HAP-1 (cell line): ENCODE measurements at places on chromosomes 5 and 9.
A peak's percentile ranks its signal among the peaks of the same experiment; 100 is the strongest.

DNA sequence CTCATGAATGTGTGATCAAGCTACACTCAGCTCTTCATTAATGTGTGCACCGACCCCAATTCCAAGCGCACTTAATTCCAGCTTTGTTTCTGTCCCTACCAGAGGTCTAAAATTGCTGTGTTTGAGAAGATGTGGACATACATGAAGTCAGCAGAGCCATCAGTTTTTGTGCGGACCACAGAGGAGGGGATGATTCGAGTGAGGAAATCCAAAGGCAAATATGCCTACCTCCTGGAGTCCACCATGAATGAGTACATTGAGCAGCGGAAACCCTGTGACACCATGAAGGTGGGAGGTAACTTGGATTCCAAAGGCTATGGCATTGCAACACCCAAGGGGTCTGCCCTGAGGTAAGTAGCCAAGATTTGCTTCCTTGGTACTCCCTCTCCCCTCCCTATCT, 268.6 kb downstream of the FAM114A2 start:
- no peak for DNase-seq

GRCh38 chr9:15612962-15613361, 60.1 kb downstream of the CCDC171 start:
- no peak for DNase-seq

- DNase-seq: no peak
These were observed 125.0 kb downstream of the LHFPL2 start for GRCh38 chr5:78523314-78524193.

- DNase-seq: no peak
These were observed 59.3 kb upstream of the MYO10 start for GRCh38 chr5:16995372-16995771.

DNA sequence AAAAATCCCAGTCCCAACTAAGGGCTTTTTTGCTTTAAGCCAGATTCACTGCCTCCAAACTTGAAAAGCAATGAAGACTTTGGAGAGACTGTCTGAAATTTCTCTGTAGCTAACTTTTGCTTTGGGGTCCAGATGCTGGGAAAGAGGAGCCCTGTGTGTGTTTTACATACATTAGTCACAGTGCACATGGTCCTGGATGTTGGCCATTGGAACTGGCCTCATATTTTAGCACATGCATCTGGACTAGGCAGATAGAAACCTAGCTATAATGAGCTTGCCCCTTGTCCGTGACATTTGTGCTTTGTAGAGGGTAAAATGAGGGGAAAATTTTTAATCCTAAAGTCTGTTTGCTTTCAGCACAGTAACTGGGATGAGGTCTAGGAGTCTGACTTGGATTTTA, 421.7 kb downstream of the CDK5RAP2 start:
- DNase-seq: no peak

DNA sequence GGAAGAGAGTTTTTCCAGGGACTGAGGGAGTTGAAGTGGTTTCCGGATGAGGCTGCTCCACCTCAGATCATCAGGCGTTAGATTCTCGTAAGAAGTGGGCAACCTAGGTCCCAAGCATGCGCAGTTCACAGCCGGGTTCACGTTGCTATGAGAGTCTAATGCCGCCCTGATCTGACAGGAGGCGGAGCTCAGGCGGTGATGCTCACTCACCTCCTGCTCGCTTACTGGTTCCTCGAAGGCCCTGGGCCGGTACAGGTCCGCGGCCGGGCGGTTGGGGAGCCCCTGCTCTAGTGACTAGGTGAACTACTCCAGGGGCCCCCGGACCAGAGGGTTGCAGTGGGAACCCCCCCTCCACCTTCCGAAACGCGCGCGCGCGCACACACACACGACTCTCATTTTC, 997 bp upstream of the RNF130 start:
- DNase-seq: no peak

DNA sequence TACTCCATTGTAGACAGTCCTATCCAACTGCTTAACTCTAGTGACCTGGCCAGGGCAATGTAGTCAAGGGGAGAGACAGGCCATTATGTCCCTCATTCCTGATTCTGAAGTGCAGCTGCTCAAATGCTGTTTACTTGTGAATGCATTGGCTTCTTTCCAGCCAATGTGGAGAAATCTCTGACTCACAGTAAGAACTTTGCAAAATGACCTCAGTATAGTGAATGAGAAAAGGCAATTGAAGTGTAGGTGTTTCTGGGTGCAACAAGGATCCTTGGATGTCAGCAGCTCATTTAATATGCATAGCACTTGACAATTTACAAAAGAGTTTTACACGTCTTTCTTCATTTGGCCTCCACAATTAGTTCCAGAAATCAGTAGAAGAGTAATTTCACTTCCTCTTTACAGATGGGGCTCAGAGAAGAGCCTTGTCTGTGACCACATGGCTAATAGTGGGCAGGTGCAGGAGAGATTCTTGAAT, 367.2 kb downstream of the OSTF1 start:
- DNase-seq: no peak

- DNase-seq: no peak
These were observed 13.6 kb upstream of the PHF19 start for GRCh38 chr9:120890320-120891244.

DNA sequence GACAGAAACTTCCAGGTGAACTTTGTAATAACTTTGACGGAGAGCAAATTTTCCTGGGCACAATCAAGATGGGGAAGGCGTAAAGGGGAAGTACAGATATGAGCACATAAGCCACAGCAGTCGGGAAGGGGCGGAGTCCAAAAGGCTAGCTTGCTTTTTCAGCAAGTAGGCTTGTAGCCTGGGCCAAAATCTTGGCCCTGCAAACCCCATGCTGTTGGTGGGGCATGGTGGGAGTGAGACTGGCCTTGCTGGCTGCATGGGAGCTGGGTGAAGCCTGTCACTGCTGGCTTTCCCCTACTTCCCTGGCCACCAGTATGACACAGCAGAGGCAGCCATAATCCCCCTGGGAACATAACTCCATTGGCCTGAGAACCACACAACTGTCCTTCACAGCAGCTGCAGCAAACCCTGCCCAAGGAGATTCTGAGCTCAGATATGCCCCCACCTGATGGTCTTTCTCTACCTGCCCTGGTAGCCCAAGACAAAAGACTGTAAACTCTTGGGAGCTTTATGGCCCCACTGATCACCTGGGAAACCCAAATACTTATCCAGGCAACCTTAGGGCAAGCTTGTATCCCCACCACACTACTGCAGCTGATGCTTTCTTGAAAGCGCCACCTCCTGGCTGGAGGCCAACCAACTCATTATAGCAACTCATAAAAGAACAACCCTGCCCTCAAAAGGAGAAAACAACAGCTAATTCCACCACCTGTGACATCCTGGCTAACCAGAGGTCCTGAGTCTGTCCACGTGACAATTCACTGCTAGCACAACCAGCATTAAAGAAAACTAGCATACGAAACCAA, 24.0 kb downstream of the DCTN4 start:
- peak; percentile 39 for DNase-seq

DNA sequence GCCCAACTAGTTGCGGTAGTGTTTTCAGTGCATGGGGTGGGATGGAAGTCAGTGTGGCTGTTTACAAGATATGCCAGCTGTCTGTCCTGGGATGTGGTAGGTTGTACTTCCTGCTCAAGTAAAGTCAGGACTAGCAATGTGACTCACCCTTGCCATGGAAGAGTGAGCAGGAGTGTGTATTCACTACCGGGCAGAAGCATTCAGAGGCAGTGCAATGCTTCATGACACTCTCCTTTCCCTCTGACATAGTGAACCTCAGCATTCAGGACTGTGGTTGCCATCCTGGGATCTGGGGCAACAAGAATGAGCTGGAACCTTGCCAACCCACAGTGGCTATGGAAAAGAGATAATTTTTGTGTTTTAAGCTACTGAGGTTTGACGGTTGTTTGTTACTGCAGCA, 68.9 kb downstream of the BOD1 start:
- no peak for DNase-seq
